Cortex of kidney (tissue), 1 donor: ENCODE measurements at places on chromosomes 13 and 19.

DNA sequence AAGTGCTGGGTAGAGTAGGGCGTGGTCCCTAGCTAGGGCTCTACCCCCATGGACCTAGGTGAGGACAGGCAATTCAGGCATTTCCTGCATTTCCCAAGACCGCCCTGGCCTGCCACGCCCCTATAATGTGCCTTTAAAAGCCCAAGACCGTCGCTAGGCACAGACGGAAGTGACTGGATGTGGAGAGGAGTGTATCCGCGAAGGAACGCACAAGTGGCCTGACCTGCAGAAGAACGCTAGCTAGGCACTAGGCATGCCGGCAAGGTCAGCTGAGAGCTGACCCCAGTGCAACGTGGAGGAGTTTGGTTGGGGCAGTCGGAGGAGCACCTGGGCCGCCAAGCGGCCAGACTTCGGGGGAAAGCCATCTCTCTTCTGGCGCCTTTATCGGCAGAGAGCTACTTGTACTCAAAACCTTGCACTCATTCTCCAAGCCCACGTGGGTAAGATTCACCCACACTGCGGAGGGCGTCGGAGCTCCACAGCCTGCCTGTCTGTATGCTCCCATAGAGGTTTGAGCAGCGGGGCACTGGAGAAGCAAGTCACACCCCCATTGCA, 370.0 kb downstream of the FGF9 start:
- DNase-seq = no peak

- no peak for DNase-seq
Observed at GRCh38 chr19:2331601-2332246, 3.2 kb downstream of the SPPL2B start.

GRCh38 chr19:12777217-12778016, 2.1 kb upstream of the HOOK2 start:
- DNase-seq = no peak

GRCh38 chr19:50415661-50416033, 3.1 kb upstream of the SPIB start:
- no peak for DNase-seq

DNA sequence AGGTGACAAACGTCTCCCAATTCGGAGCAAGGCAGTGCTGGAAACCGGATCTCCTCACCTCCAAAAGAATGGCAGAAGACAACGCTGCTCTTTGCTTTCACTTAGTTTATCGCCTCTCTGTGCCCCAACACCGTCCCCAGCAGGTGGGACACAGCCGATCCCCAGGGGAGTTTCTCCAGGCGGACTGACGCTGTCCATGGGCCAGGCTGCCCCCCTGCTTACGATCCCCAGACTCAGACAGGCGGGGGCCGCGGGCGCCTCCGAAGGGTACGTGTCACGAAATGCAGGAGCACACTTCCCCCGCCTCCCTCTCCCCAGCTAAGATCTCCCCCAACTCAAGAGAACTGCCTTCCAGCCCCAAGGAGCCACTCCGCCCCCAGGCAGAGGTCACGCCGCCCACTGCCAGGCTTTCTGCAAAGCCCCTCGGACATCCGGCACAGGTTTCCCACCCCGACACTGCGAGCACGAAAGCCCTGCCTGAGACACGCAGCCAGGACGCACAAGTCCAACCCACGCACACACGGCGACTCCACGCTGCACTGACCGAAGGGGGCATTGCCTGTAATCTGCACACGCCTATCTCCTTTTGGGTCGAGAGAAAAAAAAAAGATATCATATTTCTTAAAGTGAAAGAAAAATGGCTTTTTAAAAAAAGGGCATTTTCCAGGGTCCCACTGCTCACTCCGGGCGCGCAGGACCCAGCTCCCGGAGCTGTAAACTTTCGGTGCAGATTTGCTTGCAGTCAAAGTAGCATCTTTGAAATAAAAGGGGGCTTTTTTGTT, 2.0 kb downstream of the SPRY2 start:
- no peak for DNase-seq

GRCh38 chr19:39590265-39590664, 12.1 kb upstream of the LGALS13 start:
- no peak for DNase-seq

GRCh38 chr13:49454388-49455006, 10.4 kb downstream of the SETDB2 start:
- DNase-seq = no peak

- no peak for DNase-seq
Observed at GRCh38 chr19:10637894-10638293, 12.5 kb downstream of the SLC44A2 start.

DNA sequence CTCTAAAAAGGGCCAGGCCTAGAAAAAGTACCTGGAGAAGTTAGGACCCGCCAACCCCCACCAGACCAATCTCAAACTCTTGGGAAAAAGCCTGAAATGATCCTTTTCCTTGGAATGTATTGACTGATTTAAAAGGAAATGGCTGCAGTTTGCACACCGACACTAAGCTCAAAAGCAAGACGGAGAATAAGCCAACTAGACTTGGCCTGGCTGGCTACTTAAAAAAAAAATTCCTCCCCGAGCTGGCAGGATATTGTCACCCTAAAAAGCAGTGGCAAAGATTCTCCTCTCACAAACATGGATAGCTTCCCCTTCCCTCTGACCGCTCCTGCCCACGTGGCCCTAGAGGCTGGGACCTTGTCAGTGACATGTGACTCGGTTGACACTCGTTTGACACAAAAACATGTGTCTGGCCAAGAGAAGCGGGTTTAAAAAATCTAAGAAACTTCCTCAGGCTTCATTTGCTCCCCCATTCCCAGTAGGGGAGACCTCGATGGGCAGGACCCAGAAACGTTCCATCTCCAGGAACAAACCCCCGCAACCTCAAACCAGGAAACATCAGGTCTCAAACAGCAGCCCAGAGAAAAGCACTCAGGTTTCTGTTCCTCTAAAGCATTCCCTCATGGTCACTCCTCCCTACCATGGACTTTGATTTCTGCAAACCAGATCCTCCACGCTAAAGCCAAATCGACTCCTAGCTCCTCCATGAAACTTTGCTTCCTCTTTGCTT, 1.3 kb downstream of the RFX1 start:
- DNase-seq = no peak

DNA sequence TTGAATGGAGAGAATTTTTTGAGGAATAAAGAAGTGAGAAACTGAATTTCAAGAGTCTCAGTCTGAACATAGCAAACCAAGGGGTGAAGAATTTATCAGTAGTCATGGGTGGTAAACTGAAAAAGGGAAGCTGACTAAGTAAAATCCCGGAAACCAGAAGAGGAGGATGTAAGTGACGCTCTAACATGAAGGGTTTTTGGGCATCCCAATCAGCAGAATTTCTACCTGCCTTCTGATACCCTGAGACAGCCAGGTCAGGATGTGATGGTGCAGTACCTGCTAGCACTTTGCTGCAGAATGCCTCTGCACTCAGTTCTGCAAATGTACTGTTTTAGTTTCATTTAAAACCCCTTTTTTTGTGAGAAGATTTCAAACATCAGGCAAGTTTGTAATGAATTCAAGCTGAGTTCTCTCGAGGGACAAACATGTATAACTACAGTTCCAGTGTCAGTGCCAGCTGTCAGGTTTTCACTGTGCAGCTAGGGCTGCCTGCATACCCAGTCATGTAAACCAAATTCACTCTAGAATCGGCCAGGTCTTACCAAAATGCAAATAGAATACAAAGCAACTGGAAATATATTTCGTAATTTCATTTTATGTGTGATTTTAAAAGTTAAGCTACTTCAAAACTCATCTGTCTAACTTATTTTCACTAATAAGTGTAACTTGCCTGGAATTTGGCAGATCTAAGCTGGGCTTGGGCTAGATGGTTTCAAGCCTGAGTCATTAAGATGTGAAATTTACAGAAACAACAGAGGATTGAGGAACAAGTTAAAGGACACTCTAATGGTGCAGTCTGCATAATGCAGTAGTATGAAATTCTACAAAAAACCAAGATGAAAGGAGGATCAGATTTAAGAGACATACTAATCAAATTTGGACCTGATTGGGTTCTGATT, 13.8 kb downstream of the METTL21C start:
- no peak for DNase-seq

DNA sequence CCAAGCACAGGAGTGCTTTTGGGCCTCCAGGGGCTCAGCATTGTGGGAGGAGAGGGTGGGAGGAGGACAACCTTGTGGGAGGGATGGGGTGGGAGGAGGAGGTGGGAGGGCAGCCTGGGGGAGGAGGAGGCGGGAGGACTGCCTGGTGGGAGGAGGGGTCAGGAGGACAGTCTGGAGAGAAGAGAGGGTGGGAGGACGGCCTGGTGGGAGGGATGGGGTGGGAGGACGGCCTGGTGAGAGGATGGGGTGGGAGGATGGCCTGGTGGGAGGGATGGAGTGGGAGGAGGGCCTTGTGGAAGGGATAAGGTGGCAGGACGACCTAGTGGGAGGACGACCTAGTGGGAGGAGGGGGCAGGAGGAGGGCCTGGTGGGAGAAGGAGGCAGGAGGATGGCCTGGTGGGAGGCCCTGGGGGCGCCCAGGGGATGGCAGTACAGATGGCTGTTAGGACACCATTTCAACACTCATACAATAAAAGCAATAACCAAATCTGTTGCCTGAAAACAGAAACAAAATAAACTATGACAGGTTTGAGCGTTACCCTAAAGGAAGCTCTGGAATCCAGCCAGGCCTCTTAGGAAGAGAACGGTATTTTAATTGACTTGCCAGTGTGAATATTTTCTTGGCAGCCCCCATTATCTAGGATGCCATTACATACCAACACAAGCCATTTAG, 63.7 kb downstream of the CRYL1 start:
- DNase-seq = no peak

DNA sequence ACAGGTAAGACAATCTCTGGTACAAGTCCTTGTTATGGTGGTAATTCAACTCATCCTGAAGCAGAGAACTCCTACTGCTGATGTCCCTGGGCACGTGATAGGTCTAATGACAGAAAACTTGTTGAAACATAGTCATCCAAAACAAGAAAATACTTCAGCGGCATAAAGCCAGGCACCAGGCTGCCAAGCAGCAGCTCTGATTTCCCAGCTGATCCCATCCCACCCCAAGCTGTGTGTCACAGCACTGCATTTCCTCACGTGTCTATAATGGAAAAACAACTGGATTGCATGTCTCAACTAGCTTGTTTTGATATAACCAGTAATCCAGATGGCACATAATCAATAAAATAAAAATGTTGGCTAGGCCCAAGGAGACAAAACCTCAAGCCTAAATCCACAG, 64.8 kb downstream of the MIPEP start:
- DNase-seq = no peak

DNA sequence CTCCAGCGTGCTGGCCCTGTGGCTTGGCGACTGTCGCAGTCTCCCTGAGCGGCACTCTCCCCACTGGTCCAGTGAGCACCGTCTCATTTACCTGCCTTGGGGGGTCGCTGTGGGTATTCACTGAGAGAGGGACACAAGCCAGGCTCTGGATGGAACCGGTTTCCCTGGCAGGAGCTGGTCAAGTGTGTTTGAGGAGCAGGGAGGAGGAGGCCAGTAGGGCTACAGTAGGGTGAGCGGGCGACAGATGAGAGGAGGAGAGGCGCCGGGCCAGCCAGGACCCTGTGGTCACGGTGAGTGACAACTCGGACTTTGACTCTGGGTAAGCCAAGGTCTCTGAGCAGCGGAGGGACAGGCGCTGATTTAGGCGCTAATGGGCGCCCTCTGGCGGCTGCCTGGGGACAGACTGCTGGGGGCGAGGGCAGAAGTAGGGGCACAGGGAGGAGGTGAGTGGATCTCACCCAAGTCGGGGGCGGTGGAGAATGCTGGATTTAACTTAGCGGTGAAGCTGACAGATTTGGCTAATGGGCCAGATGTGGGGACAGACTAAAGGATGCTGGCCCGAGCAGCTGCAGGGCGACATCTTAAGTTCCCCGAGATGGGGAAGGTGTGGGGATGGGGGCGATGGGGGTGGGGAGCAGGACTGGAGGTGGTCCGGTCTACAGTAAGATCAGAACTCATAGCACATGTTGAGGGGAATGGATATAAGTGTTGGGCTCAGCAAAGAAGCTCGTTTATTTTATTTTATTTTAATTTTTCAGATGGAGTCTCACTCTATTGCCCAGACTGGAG, 4.7 kb upstream of the PRMT1 start:
- no peak for DNase-seq

DNA sequence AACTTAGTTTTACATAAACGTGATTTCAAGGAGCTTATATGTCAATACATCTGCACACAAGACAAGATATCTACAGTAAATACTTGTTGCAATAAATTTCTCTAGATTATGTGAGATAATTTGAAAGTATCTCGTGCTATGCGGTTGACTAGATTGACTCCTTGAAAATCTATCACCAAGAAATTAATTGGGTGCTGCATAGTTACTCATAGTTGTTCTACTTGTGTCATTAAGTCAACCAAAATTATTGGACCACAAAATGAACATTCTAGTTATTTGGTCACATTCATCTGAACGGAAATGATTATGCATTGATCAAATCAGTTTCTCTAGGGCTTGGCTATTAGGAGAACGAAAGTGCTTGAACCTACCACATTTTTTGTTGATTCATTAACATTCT, 2291.5 kb downstream of the PCDH9 start:
- no peak for DNase-seq

- no peak for DNase-seq
Observed at GRCh38 chr19:5247957-5248705, 92.5 kb downstream of the PTPRS start.

DNA sequence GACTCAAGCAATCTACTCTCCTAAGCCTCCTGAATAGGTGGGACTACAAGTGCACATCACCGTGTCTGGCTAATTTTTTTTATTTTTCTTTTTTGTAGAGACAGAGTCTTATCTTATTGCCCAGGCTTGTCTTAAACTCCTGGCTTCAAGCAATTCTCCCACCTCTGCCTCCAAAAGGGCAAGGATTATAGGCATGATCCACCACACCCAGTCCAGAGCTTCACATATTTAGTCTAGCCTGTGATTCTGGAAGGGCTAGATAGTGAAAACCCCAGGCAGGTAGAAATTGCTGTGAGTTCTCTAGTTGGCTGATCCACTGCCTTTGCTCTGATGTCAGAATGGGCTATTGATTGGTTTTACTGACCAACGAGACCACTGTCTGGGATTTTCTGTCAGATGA, 854.6 kb upstream of the MIR17HG start:
- DNase-seq = no peak

DNA sequence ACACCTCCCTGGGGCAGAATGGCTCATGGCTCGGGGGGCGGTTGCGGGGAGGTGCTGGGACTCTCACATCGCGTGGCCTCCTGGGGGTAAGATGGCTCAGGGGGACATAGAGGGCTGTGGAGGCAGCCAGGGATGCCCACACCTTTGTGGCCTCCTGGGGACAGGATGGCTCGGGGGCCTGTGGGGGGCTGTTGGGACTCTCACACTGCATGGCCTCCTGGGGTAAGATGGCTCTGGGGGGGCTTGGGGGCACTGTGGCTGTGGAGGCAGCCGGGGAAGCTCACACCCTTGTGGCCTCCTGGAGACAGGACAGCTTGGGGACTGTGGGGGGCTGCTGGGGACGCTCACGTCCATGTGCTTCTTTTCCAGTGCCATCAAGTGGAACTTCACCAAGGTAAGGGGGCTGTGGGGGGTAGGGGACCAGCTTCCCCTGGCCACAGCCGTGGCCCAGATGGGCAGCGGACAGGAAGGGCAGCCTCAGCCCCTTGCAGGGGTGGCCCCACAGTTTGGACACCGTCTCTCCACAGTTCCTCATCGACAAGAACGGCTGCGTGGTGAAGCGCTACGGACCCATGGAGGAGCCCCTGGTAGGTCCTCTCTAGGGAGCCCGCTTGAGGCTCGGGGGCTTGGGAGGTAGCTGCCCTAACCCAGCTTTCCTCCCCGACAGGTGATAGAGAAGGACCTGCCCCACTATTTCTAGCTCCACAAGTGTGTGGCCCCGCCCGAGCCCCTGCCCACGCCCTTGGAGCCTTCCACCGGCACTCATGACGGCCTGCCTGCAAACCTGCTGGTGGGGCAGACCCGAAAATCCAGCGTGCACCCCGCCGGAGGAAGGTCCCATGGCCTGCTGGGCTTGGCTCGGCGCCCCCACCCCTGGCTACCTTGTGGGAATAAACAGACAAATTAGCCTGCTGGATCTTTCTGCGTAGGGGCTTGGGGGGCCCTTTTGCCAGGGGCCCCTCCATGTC, 2.4 kb downstream of the GPX4 start:
- no peak for DNase-seq
